ENCODE measurements at places on chromosomes 13 and 19.
A peak's percentile ranks its signal among the peaks of the same experiment; 100 is the strongest.

GRCh38 chr13:80866921-80867320 lies 526.0 kb upstream of the SPRY2 start:
- DNase-seq: no peak

GRCh38 chr19:34274284-34274826 lies 20.0 kb downstream of the GARRE1 start:
- peak; percentile 13 for DNase-seq

DNA sequence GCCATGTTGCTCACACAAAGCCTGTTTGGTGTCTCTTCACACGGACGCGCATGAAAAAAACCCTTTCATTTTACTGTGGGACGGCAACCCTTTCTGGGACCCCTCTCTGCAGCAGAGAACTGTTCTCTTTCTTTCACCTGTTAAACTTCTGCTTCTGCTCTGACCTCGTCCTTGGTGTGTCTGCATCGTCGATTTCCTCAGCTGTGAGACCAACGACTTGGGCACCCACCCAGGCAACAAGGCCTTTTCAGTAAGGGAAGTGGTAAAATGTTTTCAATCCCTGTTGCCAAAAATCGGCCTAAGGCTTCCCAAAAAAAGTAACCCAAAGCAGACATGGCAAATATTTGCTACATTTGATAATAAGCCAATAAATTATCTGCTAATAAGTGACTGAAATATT lies 515.3 kb downstream of the IRS2 start:
- no peak for DNase-seq

- no peak for DNase-seq
Observed at GRCh38 chr13:24263632-24264031, 45.7 kb upstream of the C1QTNF9 start.

DNA sequence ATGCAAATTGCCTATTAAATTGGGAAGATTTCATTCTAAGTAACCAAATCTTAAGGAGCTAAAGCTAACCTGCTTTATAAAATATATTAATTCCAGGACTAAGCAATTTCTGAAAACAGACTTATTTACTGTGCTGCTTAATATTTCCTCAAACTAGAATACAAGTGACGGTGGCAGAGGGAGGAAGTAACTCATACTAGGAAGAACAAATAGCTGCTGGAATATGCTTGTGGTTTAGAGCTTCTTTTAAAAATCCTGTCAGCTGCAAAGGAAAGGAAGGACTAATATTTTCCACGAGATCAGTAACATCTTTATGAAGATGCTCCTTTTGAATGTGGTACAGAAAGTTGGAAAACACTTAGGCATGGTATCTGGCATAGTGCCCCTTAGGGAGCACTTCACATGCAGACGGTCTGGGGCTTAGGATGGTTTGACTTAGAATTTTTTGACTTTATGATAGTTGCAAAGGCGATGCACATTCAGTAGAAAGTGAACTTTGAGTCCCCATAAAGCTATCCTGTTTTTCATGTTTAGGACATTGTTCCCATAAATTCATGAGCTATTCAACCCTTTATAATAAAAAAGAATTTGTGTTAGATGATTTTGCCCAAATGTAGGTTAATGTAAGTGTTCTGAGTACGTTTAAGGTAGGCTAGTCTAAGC lies 3.4 kb upstream of the HNRNPA1L2 start:
- DNase-seq: no peak

DNA sequence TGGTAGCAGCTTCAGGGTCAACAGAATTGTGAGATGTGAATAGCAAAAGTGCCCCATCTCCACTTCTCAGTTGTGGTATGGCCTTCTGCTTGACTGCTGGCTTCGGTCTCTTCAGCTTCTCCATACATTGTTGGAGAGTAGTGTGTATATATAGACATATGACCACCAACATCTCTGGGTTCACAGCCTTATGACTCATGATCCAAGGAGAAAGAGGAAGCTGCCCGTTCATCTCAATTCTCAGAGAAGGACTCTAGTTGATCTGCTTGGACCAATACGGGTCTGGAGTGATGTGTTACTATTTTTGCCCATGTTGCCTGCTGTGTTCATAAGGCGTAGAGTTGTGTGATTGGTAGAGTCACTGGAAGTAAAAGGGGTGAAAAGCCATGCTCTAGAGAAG lies 3.6 kb upstream of the COMMD6 start:
- peak; percentile 20 for DNase-seq

DNA sequence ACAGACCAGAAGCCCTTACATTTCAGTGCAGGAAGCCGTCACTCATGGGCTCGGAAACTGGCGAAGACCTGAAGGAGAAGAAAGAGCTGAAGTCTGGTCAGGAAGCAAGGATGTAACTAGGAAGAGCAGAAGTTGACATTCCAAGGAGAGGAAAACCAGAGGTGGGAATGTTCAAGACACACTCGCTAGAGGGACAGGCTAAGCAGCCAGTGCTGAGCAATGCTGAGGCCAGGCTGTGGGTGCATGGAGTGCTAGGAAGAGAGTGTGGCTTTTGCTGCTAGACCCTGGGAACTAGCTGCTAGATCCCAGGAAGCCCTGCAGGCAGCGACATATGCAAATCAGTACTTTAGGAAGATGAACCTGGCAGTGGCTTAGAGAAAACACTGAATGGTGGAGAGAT lies 12.1 kb upstream of the URAD start:
- no peak for DNase-seq

DNA sequence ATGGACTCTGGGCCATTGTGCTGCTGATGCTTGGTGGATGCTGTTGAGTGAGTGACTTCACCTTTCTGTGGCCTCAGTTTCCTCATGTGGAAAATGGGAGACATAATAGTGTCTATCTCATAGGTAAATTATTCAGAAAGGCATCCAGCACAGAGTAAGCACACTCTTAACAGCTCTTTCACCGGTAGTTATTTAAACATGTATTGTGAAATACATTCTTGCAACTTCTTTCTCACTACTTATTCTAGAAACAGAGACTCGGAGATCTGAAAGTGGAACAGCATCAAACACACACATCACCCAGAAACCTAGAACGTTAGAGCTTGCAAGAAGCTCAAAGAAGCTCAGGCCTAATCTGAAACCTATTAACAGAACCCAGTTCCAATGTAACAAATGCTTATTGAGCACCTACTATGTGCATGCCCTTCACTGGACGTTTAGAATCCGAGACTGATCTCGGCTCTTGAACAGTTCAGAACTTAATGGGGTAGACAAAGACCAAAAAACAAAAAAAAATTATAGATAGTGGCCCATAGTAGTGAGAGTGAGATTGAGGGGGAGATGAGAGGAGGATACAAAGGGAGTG lies 4.1 kb downstream of the ZSWIM9 start:
- DNase-seq: no peak

DNA sequence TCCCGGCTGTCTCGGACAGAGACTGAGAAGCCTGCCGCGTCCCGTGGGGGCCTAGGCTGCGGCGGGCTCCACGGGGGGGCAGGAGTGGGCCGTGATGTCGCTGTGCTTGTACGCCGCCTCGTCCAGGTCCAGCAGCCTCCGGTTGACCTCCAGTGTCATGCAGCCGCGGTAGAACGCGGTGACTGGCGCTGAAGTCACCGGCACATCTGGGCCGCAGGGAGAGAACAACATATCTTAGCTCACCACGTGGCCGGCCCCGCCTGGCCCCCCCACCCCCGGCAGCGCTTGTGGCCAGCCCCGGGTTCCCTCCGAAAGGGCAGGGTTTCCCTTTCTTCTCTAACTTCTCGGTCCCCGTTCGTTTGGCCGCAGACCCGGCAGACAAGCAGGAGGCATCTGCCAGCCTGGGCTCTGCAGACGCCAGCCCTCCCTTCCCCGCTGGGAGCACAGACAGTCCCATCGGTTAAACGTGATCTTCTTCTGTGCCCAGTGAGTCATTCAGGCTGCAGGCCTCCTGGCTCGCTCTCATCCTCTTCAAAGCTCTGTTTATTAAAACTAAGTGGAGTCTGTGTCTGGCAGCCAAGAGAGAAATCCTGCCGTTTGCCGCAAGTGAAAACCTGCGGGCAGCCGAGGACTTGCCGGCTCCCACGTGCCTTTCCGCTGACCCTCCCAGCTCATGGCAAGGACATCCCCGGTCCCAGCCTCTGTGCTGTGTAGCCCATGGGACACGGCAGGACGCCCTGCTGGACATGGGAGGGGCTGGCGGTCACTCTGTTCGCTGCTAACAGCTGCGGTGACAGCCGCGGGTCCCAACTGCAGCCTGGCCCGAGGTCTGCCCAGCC lies 42.8 kb downstream of the GAS6 start:
- peak; percentile 99 for DNase-seq

- DNase-seq: no peak
Observed at GRCh38 chr13:110265682-110266430, 41.1 kb downstream of the COL4A1 start.

GRCh38 chr19:33612928-33613619 lies 8.7 kb upstream of the CHST8 start:
- DNase-seq: no peak

DNA sequence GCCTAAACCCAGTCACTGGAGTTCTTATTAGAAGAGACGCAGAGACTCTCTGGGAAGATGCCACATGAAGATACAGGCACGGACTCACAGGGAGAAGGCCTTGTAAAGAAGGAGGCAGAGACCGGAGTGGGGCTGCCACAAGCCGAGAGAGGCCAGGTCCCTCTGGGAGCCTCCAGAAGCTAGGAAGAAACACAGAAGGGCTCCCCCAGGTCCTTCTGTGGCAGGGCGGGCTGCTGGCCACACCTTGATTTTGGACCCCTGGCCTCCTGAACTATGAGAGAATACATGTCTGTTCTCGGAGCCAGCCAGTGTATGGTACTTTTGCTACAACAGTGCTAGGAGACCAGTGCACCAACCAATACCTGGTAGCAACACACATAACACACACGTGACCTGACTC lies 140.1 kb upstream of the SPACA7 start:
- no peak for DNase-seq

GRCh38 chr13:111961651-111962192 lies 105.2 kb upstream of the SOX1 start:
- DNase-seq: no peak

DNA sequence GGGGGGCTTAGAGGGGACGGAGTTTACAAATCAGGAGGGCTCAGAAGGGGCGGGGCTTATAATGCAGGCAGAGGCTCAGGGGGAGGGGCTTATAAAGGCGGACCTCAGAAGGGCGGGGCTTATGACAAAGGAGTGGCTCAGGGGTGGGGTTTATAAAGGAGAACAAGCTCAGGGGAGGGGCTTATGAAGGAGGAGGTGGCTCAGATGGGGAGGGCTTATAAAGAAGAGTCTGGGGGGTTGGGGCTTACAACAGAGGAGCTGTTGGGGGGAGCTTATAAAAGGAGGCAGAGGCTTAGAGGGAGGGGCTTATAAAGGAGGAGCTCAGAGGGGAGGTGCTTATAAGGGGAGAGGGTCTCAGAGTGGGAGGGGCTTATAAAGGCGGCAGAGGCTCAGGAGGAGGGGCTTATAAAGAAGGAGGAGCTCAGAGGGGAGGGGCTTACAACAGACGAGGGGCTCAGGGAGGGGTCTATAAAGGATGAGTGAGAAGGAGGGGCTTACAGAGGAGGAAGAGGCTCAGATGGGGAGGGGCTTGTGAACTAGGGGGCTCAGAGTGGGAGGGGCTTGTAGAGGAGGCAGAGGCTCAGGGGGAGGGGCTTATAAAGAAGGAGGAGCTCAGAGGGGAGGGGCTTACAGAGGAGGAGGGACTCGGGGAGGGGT lies 1.0 kb downstream of the SMIM24 start:
- no peak for DNase-seq

DNA sequence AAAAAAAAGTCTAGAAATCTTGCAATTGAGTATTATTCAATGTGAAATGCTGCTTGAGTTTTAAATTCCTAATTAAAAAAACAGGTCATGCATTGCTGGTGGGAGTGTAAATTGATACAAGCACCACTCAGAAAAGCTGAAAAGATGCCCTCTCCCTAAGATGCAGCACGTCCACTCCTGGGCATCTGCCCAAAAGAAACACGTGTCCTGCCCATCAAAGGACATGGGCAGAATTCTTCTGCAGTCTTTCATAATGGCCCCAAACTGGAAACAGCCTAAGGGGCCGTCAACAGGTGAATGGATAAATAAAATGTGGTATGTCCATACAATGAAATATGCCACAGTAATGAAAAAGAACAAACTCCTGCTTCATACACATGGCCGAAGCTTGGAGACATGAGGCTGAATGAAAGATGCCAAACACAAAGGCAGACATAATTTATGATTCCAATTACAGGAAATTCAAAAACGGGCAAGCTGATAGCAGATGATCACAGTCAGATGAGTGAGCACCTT lies 7.8 kb downstream of the POU2F2 start:
- DNase-seq: no peak

DNA sequence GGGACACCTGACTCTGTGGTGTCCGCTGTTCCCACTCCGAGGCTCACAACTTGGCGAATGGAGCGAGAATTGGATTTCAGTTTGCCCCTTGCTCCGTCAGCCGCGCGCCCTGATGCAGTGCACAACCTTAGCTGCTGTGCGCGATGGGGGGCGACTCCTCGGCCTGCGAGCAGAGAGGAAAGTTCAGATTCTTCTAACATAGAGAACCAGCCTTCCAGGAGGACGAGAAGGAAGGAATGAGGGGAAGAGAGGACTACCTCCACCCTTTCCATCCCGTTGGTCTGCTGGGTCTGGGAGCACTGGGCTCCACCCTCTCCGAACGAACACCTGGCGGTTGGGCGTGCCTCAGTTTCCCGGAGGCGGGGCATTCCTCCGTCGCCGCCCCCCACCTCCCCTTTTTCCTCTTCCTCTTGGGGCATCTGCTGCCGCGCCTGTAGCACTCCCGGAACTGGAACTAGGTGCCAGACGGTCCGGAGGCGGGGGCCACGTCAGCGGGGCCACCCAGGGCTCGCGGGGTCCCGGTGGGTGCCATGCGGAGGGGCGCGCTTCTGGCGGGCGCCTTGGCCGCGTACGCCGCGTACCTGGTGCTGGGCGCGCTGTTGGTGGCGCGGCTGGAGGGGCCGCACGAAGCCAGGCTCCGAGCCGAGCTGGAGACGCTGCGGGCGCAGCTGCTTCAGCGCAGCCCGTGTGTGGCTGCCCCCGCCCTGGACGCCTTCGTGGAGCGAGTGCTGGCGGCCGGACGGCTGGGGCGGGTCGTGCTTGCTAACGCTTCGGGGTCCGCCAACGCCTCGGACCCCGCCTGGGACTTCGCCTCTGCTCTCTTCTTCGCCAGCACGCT lies at the start of gene KCNK6:
Gene KCNK6 (plus strand): TSS at position 425 of the 838 bp plus-strand sequence. CDS start 106 bp downstream, at position 531.
- DNase-seq: no peak

- DNase-seq: no peak
Observed at GRCh38 chr19:12838182-12838885, at the start of gene MAST1. TSS of gene MAST1 (plus strand) at chr19:12838515. CDS start at chr19:12838573, 58 bp downstream.
